ENCODE measurements at places on chromosomes 7 and 10.

DNA sequence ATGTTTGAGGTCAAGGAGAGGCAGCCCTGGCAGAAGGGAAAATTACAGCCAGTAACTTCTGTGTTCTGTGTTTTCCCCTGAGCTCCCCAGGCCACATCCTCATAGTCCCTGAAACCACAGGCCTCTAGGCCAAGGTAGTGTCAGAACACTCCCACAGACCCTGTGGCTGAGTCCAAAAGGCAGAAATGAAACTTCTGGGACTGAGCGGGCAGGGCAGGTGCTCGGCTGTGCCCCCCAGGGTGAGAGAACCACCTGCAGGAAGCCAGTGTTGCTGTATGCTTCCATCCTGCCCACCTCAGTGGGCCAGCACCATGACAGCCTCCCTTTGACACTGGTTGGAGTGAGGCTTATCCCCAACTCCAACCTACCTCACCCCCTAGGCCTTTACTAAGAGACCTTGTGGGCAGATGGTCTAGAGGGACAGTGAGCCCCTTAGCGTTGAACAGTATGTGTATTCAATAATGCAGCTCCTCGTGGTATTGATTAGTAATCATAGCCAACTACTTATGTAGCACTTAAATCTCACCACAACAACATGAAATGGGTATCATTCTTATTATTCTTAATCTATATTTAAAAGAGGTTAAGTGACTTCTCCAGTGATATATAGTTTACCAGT lies 30.3 kb downstream of the PIK3CG start:
- DNase-seq = no peak

DNA sequence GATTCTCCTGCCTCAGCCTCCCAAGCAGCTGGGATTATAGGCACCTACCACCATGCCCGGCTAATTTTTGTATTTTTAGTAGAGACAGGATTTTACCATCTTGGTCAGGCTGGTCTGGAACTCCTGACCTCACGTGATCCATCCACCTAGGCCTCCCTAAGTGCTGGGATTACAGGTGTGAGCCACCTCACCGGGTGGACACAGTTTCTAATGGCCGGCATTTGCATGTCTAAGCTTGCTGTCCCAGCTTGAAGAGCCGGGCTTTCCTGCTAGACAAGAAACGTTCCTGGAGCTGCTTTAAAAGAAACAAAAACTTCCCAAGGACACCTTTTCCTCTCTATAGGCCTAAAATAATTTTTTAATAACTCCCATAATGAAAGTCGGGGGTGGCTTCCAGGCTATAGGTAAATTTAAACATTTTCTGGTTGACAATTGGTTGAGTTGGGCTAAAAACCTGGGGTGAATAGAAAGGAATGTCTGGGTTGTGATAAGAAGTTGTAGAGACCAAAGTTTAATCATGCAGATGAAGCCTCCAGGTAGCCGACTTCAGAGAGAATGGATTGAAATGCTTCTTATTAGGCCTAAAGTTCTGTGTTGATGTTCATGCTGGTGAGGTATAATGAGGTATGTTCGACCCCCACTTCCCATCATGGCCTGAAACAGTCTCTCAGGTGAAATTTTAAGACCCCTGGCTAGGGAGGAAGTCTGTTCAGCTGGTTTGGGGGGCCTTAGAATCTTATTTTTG lies 8.8 kb downstream of the ACADSB start:
- no peak for DNase-seq

DNA sequence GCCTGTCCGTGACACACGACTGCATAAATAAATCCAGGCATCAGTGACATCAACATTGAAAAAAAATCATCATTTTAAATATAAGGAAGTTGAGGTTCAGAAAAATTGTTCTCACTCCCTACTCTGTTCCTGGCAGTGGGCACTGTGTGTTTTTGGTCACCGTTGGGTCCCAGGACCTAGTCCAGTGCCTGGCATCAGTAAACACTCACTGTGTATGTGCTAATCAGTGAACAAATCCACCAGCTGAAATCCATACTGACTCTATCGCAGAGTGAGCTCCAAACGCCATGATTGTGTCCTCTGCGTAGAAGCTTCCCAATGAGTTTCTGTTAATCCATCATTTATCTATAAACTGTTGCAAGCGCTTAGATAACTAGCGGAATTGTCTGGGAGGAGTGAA lies 41.2 kb downstream of the ITIH2 start:
- no peak for DNase-seq

DNA sequence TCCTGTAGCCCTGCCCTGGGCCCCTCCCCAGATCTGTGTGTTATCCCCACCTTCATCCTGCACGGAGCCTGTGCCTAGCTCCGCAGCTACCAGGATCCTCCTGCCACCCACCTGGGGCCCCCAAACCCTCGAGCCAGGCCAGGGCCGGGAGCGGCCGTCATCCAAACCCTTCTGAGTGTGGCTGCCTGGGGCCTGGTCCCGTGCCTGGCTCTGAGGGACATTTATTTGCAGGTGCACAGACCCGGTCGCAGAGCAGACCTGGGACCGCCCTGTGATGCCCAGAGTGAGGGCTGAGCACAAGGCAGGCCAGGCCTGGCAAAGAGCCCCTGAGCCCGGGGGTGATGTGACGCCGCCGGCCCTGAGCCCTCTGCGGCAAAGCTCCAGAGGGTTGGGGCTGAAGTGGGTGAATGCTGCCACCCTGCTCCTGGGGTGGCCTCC lies 27.4 kb upstream of the INPP5A start:
- DNase-seq = no peak

GRCh38 chr10:129885526-129885925 lies 78.5 kb downstream of the EBF3 start:
- DNase-seq = no peak
